ENCODE measurements at places on chromosomes 2 and 18.

- DNase-seq: no peak
Observed at GRCh38 chr18:13585379-13586153, 140.8 kb downstream of the FAM210A start.

- no peak for DNase-seq
Observed at GRCh38 chr2:213199871-213200270, 48.5 kb upstream of the IKZF2 start.

DNA sequence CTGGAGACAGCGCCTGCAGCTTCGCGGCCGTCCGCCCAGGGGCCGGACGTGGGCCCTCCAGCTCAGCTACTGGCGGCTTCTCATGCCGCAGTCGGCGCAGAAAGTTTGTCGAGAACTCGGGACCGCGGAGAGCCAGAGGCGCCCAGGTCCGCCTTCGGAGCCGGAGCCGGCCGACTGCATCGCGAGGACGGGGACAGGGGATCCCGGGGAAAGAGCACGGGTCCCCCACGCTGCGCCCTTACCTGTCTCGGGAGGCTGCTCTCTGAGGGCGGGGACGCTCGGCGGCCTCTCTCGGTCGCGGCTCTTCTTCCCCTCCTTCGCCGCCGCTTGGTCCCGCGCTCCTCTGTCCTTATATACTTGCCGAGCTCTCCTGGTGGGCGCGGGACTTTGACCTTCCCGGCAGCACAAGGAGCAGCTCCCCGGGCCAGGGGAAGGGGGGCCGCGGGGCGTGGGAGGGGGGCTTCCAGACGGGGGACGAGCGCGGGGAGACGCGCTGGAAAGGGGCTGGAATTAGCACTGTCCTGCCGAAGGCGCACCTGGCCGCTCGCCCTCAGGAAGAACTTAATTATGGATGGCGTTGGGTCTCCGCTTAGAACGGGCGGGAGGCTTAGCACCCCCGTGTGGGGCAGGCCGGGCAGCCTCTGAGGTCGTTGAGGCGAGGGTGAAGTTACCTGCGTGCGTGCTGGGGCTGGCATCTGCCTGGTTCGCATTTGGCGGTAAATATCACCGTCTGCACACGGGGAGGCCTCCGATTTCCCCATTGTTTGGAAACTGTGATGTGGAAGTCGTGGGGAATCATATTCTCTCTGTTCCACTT lies at the start of gene POMC:
POMC (minus strand) TSS at position 325 of the 817 bp plus-strand sequence. CDS start 3,808 bp downstream, outside the sequence.
- DNase-seq: no peak

DNA sequence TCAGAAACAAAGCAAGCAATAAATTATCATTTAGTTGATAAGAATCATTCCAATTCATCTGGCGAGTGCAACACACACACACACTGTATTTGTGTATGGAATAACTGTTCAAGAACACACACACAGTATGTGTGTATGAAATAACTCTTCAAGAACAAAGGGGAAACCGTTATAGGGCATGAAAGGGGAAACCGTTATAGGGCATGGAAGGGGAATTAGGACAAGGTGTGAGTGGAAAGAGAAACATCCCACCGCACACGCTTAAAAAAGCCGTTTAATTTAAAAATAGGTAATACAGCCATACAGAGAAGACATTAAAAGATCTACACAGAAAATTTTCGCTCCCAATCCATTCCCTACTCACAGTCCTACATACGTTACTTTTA lies 607 bp upstream of the TSN start:
- DNase-seq: no peak

- no peak for DNase-seq
Observed at GRCh38 chr2:72576459-72576858, 249.4 kb downstream of the EXOC6B start.

GRCh38 chr2:160650196-160651118 lies 156.8 kb upstream of the RBMS1 start:
- no peak for DNase-seq

- DNase-seq: no peak
Observed at GRCh38 chr2:122145856-122146255, 390.4 kb downstream of the TSN start.

DNA sequence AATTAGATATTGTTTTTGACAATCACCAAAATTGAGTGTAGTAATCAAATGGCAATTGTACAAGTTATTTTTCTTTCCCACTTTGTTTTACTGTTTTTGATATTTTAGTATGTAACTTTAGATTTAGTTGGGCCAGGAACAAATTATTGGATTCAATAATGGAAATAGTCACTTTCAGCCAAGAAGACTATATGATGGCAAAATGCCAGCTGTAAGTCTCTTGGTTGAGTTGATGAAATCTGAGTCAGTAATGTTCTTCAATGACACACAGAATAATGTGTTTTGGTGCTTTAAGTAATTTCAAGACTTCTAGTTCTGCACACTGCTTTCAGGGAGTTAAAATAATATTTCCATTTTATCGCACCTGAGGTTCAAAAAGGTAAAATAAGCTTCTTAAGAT lies 2022.0 kb upstream of the CELF4 start:
- DNase-seq: no peak

DNA sequence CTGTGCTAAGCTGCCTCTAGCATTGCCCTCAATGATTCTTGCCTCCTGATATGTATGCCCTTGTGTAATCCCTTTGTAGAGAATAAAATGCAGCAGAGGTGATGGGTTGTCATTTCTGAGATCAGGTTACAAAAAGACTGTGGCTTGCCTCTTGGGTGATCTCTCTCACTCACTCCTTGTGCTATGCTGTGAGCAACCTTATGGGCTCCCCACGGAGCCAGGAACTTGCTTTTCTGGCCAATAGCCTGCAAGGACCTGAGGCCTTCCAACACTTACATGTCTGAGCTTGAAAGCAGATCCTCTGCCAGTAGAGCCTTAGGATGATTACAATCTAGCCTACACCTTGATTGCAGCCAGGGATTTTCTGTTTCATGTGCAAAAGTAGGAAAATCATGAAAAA lies 123.1 kb upstream of the XIRP2 start:
- no peak for DNase-seq

GRCh38 chr2:109331081-109331480 lies 202.1 kb downstream of the SH3RF3 start:
- no peak for DNase-seq

DNA sequence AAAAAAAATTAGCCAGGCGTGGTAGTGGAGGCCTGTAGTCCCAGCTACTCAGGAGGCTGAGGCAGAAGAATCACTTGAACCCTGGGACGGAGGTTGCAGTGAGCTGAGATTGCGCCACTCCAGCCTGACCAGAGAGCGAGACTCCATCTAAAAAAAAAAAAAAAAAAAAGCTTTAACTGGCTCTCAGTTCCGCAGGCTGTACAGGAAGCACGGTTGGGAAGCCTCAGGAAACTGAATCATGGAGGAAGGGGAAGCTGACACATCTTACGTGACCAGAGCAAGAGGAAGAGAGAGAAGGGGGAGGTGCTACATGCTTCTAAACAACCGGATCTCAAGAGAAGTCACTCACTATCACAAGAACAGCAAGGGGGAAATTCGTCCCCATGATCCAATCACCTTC lies 505.6 kb upstream of the SLC8A1 start:
- DNase-seq: no peak

GRCh38 chr18:36493349-36494159 lies 196.0 kb downstream of the FHOD3 start:
- DNase-seq: no peak

Data from stimulated activated CD4-positive, alpha-beta T cell treated with anti-CD3 and anti-CD28 coated beads, TNF-alpha, amount 100 ng/mL, for 4 hours (primary cell).